ENCODE measurements at places on chromosomes 16 and 17.

GRCh38 chr17:74040729-74041128 is 162.7 kb upstream of the RPL38 start:
- DNase-seq: no peak

- DNase-seq: no peak
Measured at GRCh38 chr16:49336581-49336980, 37.0 kb upstream of the C16orf78 start.

- no peak for DNase-seq
Measured at GRCh38 chr17:59707971-59708430, 547 bp downstream of the VMP1 start.

- peak; percentile 37 for DNase-seq
Measured at GRCh38 chr16:47492428-47493377, 31.6 kb downstream of the PHKB start.

GRCh38 chr16:12133729-12134128 is 157.2 kb downstream of the SNX29 start:
- DNase-seq: no peak

GRCh38 chr16:9395958-9396359 is 304.5 kb downstream of the HAPSTR1 start:
- DNase-seq: no peak

- no peak for DNase-seq
Measured at GRCh38 chr17:71636644-71637043, 484.2 kb upstream of the SOX9 start.

DNA sequence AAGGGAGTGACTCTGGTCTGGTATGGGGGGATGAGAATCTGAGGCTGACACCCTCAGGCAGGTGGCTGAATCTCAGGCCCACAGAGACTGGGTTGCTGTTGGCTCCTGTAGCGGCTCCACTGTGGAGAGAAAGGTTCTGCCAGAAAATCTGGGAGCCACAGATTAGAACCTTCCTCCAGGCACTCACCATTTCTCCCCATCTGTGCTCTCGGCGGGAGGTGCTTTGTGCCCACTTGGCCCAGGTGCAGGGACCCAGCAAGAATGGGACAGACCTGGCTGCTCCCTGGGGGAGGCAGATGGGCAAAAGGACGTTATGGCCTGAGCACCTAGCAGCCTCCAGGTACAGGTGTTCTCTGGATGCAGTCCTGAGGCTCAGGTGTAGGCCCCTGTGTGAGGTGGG is 20.1 kb downstream of the RAB11FIP3 start:
- DNase-seq: no peak

- no peak for DNase-seq
Measured at GRCh38 chr16:73234496-73234895, 186.6 kb upstream of the ZFHX3 start.

DNA sequence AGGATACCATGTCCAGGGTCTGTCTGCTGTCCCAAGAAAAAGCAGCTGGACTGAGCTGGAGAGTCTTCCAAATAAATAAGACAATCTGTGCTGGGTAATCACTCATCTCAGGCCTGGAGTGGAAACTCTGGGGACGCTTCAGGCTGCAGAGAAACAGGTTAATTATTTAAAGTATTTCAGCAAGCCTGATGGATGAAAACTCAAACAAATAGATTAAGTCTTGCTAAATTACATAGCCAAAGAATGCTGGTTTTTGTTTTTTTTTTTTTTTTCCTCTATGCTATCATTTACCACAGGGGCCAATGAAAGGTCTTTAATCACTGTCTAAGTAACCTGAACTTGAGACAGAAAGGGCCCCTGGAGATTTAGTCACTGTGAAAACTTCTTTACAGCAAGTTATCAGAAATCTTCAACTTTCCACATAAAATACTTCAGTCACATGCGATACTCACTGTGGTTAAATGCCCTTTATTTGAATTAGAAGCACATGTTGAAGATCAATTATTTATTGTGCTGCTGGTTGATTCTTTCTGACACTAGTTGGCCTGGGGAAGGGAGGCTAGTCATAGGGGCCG is 31.0 kb upstream of the KCNJ2 start:
- no peak for DNase-seq

GRCh38 chr16:11259655-11260595 is 3.9 kb upstream of the SOCS1 start:
- DNase-seq: no peak

- no peak for DNase-seq
Measured at GRCh38 chr17:39602533-39603303, 5.0 kb downstream of the NEUROD2 start.

GRCh38 chr17:13395862-13396261 is 205.9 kb downstream of the HS3ST3A1 start:
- DNase-seq: no peak

- DNase-seq: no peak
Measured at GRCh38 chr17:652314-652713, 62.3 kb downstream of the VPS53 start.

- DNase-seq: no peak
Measured at GRCh38 chr16:55672471-55672870, 16.7 kb downstream of the SLC6A2 start.

GRCh38 chr16:70703041-70703834 is 17.4 kb upstream of the MTSS2 start:
- no peak for DNase-seq

- no peak for DNase-seq
Measured at GRCh38 chr16:11229906-11230305, 26.1 kb downstream of the SOCS1 start.
